ENCODE measurements at places on chromosomes 7 and 10.

DNA sequence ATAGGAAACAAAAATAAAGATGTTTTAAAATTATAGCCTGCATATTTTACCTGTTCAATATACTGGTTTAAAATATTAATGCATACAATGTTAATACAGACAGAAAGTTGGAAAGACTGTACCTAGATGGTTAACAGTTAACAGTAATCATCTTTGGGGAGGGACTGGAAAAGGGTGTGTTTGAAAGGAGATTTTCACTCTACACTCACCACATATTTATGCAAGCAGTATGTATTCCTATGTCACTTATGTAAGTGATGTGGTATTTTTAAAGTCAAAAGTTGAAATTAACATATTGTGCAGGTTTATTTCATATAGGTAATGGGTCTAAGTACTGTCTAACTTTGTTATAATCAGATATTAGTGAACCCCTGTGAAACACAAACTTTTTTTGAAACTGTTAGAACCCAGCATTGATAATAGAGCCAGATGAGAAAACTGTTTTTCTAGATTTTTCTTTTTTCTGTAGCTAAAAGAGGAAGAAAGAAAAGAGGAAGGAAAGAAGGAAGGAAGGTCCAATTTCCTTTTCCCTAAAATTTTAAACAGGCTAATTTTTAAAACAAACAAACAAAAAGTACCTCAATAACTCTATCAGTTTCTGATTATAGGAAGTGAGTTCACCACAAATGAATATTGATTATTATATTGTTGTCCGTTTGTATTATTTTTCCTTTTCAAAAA lies 9.0 kb upstream of the STARD3NL start:
- DNase-seq, result no peak

- DNase-seq, result no peak
These were observed 55.3 kb upstream of the YAE1 start for GRCh38 chr7:39510864-39511354.

DNA sequence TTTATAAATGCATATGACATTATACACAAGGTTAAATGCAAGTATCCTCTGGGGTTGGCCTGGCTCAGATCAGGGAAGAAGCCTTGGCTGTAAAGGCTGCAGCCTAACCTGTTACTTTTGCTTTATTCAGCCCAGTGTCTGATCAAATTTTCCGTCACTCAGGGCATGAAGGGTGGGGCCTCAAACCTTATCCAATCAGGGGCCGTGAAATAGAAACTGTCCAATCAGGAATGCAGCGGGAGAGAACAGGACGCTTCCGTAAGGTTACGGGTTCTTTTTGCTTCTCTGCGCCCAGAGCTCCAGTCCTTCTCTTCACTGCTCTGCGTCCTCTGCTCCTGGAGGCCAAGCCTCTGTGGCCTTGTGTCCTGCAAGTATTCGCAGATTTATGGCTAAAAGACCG lies at the start of gene ZNF716:
TSS of gene ZNF716 (plus strand) at position 274 of the 400 bp plus-strand sequence. CDS start at position 386, 112 bp downstream.
- no peak for DNase-seq

DNA sequence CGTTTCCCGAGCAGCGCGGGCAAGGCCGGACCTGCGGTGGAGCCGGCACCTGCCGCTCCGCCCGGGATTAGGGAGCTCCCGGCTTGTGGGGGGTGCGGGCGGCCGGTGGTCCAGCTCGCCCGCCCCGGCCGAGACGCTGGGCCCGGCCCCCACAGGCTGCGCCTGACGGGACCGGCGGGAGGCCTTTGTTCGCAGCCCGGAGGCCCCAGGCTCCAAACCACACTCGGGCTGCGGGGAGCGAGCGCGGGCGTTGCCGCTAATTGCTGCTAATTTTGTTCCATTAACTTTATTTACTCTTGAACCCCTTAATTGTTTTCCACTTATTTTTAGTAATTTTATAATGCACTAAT lies 9.6 kb downstream of the UNCX start:
- DNase-seq, result no peak

DNA sequence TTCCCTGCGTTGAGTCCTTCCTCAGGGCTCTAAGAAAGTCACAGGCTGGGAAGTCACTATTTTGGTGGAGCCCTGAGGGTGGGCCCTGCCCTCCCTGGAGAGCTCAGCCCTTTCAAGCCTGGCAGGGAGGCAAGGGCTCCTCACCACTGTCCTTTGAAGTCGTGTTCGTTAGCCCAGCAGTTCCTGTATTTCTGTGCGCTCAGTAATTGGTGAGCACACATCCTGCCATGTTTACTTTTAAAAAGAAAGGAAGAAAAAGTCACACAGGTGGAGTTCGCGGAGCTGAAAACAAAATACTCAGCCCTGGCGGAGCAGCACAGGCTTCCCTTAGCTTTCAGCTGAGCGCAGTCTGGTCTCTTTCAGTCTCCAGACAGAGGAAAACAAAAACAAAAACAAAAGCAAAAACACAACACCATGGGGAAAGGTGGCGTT lies 37.1 kb downstream of the PRKCQ start:
- DNase-seq, result no peak

DNA sequence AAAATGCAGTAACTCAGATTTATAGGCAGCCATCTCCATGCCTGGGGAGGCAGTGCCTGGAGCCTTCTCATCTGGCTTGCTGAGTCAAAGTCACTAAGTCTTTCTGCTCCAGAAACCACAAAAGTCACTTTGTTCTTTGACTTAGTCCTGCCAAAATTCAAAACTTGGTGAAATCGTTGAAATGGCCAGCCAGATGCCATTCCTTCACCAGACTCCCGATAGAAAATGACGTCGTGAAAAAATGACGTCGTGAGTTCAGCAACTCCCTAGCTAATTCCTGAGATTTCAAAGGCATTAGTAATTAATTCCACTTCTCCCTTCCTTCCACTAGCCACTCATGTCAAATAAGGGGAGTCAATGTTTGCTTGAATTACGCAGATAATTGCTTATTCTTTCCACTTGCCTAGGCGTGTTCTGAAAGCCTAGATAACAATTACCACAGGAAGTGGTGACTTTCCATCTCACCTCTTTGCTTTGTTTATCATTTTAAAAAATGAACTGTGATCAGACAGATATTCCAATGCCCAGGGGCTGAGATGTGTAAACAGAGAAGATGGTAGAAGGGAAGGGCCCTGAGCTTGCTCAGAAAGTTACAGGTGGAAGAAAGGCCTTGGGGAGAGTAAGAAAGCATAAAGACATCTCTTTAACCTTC lies 48.5 kb upstream of the OSBPL3 start:
- DNase-seq, result no peak

- no peak for DNase-seq
These were observed 3.1 kb downstream of the ZRANB1 start for GRCh38 chr10:124944982-124945381.

DNA sequence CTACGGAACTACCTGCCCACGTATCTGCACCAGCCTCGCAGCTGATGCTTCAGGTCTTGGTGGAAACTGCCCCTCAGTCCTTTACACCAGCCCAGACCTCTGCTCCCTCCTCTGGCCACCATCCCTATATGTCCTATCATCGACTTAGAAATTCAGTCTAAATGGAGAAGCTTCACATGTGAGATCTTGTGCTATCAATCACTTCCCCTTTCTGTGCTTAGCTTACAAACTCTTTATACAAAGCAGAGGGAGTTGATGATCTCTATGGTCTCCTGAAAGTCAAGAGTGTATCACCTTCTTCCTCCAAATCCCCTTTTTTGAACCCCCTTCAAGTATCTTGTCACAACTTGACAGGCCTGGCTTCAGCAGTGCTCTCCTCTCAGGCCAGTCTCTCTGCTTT lies 30.7 kb downstream of the ZNF777 start:
- DNase-seq, result no peak

DNA sequence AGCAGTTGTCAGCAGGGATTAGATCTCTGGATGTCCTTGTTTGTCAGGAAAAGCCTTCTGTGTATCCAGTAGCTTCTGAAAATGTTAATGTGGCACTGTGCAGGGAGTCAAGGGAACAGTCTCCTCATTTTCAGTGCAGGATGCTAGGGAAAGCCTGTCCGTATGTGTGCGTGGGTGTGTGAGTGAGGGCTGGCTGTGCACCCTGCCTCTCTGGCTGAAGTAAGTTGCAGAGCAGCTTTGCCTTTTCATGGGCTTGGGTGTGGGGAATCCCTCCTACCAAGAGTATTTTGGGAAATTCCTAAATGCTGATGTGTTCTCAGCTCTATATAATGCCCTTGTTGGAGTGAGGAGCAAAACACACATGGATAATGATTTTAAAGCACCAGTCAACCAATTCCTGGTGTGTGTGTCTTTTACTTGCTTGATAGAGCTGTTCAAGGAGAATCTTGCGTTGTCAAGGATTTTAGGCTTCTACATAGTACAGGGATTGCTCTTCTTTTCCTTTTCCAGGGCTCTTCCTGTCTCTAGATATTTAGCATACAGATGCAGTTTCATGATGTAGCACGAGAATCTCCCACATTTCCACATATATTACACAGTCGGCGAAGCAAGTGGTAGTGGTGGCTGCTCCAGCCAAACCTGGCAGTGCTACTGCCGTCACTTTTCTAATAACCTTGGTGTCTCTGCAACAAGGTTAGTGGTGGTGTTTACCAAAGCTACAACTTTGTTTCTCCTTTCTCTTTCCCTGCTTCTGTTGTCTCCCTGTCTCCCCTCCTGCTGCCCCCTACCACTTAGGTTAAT lies 92.8 kb downstream of the MCU start:
- DNase-seq, result no peak

- no peak for DNase-seq
These were observed 637.3 kb downstream of the SORCS3 start for GRCh38 chr10:105278439-105278838.

GRCh38 chr7:25759286-25759685 lies 392.7 kb upstream of the NFE2L3 start:
- DNase-seq, result no peak
